Ascending aorta (tissue), 2 donors: ENCODE measurements at places on chromosomes 7 and 10.

DNA sequence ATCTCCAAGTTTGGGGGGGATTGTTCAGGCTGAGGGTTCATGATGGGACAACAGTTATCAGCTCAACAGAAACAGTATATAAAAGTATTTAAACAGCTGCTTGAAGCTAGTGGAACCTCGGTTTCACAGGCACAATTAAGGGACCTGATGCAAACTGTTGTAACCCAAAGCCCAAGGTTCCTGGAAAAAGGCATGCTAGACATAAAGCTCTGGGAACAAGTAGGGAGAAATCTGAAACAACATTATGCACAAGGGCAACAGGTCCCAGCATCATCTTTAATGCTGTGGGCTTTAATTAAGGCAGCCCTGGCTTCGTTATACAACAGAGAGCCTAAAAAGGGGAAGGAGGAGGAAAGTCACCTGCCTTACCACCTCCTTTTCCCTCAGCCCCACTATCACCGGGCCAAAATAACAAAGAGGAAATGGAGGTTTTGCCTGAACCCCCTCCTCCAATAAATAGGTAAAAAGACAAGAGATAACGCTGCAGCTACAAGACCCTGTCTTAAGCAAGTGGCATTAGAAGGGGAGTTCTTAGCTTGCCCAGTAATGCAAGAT is 83.2 kb upstream of the GPR22 start:
- DNase-seq = no peak

- no peak for DNase-seq
Measured at GRCh38 chr10:116084161-116084560, 188.8 kb downstream of the GFRA1 start.

GRCh38 chr7:48274662-48275061 is 103.4 kb downstream of the ABCA13 start:
- no peak for DNase-seq

DNA sequence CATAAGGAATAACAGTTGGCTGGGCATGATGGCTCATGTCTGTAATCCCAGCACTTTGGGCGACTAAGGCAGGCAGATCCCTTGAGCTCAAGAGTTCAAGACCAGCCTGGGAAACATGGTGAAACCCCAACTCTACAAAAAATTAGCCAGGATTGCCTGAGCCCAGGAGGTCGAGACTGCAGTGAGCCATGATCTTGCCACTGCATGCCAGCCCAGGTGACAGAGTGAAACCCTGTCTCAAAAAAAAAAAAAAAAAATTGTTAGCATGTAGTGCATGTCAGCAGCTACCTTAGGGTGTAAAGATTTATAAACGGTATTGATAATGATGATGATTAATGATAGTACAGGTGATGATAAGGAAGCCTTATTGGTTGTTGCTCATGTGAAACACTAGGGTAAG is 331.2 kb upstream of the FZD1 start:
- DNase-seq = no peak

- no peak for DNase-seq
Measured at GRCh38 chr7:132211971-132212370, 364.3 kb downstream of the PLXNA4 start.

GRCh38 chr7:40570223-40570622 is 435.4 kb downstream of the SUGCT start:
- no peak for DNase-seq

GRCh38 chr10:37619336-37619735 is 238.1 kb downstream of the ZNF248 start:
- DNase-seq = no peak

GRCh38 chr7:69862413-69863064 is 264.3 kb downstream of the AUTS2 start:
- no peak for DNase-seq

GRCh38 chr7:71652510-71652909 is 520.6 kb downstream of the GALNT17 start:
- no peak for DNase-seq

DNA sequence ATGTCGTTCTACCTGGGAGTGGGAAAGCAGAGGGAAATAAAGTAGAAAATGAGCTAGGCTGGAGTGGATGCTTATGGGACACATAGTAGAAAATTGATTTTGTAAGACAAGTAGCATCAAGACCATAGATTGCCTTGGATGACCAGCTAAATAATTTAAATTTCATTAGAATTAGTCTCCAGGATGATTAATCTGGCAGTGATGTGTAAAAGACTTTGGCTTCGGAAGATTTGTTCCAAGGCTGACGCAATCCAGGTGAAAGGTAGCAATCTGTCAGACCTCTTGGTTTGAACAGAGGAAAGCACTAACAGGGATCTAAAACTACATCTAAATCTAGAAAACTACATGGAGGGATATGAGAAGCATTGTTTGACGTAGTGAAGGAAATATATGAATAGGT is 236.5 kb downstream of the ARL4A start:
- no peak for DNase-seq

DNA sequence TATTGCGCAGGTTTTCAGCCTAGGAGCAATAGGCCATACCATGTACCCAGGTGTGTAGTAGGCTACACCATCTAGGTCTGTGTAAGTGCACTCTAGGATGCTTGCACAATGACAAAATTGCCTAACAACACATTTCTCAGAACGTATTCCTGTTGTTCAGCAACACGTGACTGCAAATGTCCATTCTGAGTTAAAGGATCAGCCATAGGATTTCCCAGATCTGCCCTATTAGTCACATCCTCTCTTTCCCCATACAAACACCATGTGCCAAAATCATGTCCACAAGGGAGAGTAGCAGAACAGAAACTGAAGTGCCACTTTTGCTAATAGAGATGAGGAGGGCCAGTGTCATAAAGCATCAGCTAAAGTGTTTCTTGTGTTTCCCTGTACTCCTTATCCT is 42.6 kb upstream of the AMPH start:
- DNase-seq = no peak

GRCh38 chr7:28609608-28610007 is 197.3 kb downstream of the CREB5 start:
- no peak for DNase-seq

DNA sequence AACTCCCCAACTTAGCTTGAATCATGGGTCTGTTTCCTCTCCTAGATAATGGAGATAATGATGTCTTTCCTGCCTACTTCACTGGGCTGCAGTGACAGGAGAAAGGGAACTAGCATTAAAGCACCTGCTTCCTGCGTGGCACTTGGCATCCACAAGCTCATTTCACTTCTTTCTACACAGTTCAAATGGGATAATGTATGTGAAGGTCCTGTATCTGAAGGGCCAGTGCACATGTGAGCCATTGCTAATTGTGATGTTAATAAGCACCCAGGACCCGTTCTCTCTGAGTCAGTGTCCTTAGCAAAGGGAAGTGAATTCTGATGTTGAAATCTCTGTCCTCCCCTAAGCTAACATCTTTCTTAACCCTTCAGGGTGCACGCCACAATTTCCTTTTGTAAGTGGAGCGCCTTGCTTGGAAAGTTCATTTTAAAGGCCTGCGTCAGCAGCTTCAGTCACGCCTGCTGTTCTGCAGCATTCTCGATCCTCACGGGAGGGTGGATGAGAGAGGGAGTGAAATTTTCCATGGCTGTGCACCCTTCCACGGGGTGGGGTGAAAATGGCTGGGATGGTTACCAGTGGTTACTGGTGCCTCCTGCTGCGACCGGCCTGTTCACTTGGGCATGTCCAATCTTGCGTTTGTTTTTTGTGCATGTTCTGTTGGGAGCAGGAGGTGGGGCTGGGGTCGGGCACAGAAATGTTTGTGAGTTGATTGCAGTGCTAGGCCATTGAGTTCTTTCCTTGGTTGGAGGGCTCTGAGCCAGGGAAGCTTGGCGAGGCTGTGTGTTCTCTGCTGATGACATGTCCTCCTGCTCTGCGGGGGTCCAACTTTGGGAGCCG is 59.2 kb downstream of the HK1 start:
- DNase-seq = no peak

DNA sequence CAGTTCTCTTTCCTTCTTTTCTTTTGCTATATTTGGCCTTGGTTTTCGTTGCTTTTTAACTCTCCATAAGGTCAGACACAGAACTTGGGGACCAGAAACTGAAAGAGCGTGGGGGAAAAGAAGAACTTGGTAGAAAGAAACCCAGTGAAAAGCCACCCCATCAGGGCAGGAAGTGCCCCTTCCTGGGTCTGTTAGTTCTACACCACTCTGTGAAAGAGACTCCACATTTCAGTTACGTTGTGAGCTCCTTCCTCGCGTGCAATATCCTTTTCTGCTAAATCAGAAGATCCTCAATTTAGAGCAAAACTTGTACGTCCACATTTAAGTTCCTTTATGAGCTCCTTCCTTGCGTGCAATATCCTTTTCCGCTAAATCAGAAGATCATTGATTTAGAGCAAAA is 220.6 kb upstream of the FOXK1 start:
- no peak for DNase-seq

DNA sequence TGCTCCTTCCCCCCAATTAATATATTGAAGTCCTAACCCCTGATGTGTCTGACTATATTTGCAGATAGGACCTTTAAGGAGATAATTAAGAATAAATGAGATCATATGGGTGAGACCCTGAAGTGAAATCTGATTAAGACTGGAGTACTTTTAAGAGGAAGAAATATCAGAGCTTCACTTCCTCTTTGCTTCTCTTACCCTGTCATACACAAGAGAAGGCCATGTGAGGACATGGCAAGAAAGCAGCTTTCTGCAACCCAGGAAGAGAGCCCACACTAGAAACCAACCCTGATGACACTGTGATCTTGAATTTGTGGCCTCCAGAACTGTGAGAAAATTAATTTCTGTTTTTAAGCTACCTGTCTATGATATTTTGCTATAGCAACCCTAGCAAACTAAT is 44.2 kb downstream of the JMJD1C start:
- no peak for DNase-seq

DNA sequence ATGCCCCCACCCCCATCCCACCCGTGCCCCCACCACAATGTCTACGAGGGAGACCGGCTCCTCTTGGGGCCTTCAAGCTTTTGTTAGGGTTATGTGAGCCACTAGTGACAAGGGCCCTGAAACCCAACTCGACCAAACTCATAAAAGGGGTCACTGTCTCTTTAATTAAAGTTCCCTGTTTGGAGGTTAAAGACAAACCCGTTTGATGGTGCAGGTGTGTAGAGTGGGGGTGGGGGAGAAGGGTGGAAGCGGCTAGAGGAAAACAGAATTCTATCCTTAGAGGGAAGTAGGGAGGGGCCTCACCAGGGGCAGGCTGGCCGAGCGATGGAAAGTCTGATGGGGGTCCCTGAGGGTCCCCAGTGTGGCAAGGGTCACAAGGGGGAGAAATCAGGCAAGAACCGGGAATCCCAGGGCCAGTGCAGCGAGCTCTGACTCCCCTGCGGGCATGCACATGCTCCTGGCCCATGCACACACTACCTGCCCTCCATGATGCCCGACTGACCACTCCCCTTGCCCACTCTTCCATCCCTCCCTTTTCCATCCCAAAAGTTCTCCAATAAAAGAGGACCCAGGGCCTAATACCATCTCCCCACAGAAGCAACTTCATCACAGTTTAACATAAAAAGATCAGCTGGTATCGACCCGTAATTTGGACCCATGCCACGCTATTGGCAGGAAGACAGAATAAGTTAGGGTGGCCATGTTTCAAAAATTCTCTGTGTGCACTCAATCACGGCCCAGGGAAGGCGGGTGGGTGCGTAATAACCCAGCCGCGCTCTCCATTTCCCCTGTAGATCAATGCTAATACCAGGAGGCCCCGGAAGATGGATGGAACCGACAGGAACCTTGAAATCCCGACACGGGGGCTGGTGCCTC is 35.9 kb upstream of the SLF2 start:
- DNase-seq = no peak
